ENCODE measurements at places on chromosomes 11 and 22. TPM values are rescaled to one million over a fixed set of nuclear protein-coding genes. Genes with fewer than 3 reads are reported as not detected.

CARD18 gene
- not detected for total RNA-seq

OR8G5 gene
- not detected for total RNA-seq

KRTAP5-2 gene
- total RNA-seq = not detected

RCE1 gene
- total RNA-seq = 13.2 TPM

CHEK2 gene
- 4.3 TPM for total RNA-seq

EXPH5 gene
- 0.69 TPM for total RNA-seq

PTPRCAP gene
- 6.3 TPM for total RNA-seq

TH gene
- not detected for total RNA-seq

UPB1 gene
- not detected for total RNA-seq

CCDC188 gene
- 0.28 TPM for total RNA-seq

NXPE4 gene
- total RNA-seq = not detected

GAL gene
- not detected for total RNA-seq

LGR4 gene
- total RNA-seq = 22.7 TPM

Data from omental fat pad (tissue), 4 donors.